Pancreas (tissue), 10 donors: ENCODE measurements at places on chromosomes 5 and 9. TPM values are rescaled to one million over a fixed set of nuclear protein-coding genes. Genes with fewer than 3 reads are reported as not detected.

FAM221B gene
- polyA plus RNA-seq, result not detected

ORM2 gene
- polyA plus RNA-seq, result 0.34 TPM

RNF183 gene
- 1.5 TPM for polyA plus RNA-seq

IFNA1 gene
- not detected for polyA plus RNA-seq

SGCD gene
- polyA plus RNA-seq, result 0.33 TPM

PHF2 gene
- polyA plus RNA-seq, result 17.8 TPM

GRCh38 chr5:60248901-60249300, 355.4 kb upstream of the PDE4D start:
- H3K4me3 ChIP-seq, result no peak overlapping the region
- DNase-seq, result no peak
- H3K27ac ChIP-seq, result no peak overlapping the region
- no peaks in the 10 kb centered on the region for H3K27me3 ChIP-seq
- H3K4me1 ChIP-seq, result no peaks in the 10 kb centered on the region

GRCh38 chr9:127438394-127438793, 12.8 kb downstream of the RPL12 start:
- no peaks in the 10 kb centered on the region for H3K4me1 ChIP-seq
- DNase-seq, result no peak
- peaks cover 40% of the 10 kb centered on the region for H3K36me3 ChIP-seq
- no peak overlapping the region for H3K4me3 ChIP-seq

DNA sequence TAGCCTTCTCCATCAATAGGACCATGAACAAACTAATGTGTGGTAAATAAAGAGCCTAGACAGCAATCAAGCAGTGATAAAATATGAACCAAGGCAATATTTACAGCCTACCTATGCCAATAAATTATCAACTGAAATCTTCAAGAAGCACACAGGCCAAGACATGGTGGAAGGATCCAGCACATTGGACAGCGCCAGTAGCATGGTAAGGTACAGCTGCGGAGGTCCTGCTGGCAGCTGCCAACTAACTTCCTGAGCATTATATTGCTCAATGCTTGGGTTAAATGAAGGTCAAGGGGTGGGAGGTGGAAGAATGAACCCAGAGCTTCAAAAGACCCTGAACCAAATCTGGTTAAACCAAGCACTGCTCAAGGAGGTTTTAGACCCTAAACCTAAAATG, 16.5 kb upstream of the SPDL1 start:
- no peaks in the 10 kb centered on the region for H3K36me3 ChIP-seq
- no peaks in the 10 kb centered on the region for H3K4me1 ChIP-seq
- no peak overlapping the region for H3K27ac ChIP-seq
- H3K4me3 ChIP-seq, result no peak overlapping the region

GRCh38 chr5:132474131-132474723, 16.3 kb downstream of the IRF1 start:
- DNase-seq, result no peak
- no peak overlapping the region for H3K4me3 ChIP-seq
- H3K27ac ChIP-seq, result no peak overlapping the region
- peaks cover 30% of the 10 kb centered on the region for H3K4me1 ChIP-seq
- no peaks in the 10 kb centered on the region for H3K27me3 ChIP-seq
- no peaks in the 10 kb centered on the region for H3K36me3 ChIP-seq

- H3K36me3 ChIP-seq, result no peaks in the 10 kb centered on the region
- no peaks in the 10 kb centered on the region for H3K27me3 ChIP-seq
- H3K27ac ChIP-seq, result peak overlapping the region; percentile 69
- H3K4me3 ChIP-seq, result no peak overlapping the region
- H3K4me1 ChIP-seq, result peaks cover 48% of the 10 kb centered on the region
Measured at GRCh38 chr5:139690064-139690802, 42.1 kb downstream of the CXXC5 start.

- no peaks in the 10 kb centered on the region for H3K36me3 ChIP-seq
- H3K4me3 ChIP-seq, result no peak overlapping the region
- peaks cover 11% of the 10 kb centered on the region for H3K4me1 ChIP-seq
- no peaks in the 10 kb centered on the region for H3K27me3 ChIP-seq
- DNase-seq, result peak; percentile 30
Measured at GRCh38 chr5:150763023-150763769, 4.4 kb upstream of the DCTN4 start.

DNA sequence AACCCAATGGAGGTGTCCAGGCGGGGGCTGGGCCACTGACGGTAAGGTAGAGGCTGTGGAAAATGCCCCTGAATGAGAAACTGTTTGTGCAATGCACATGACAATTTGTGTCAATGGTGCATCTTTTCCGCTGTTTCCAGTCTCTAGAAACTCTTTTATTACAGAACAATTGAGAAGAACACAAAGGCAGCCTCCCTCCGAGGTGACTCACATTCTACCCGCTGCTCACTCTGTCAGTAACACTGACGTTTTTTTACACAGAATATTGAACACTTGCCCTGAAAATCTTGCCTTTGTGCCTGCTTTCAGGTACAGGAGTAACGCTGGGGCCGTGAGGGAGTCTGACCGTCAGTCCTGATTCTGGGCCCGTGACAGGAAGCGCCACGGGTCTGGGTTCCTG, 11.7 kb upstream of the TENT4A start:
- H3K27me3 ChIP-seq, result peaks cover 17% of the 10 kb centered on the region
- DNase-seq, result no peak
- no peak overlapping the region for H3K4me3 ChIP-seq
- no peak overlapping the region for H3K27ac ChIP-seq

- no peak overlapping the region for H3K4me3 ChIP-seq
- no peak overlapping the region for H3K27ac ChIP-seq
- H3K4me1 ChIP-seq, result no peaks in the 10 kb centered on the region
Measured at GRCh38 chr9:134964271-134965055, 46.8 kb upstream of the FCN1 start.

- DNase-seq, result no peak
- no peaks in the 10 kb centered on the region for H3K36me3 ChIP-seq
- H3K4me1 ChIP-seq, result no peaks in the 10 kb centered on the region
- no peak overlapping the region for H3K27ac ChIP-seq
Measured at GRCh38 chr9:2857564-2858198, 13.8 kb upstream of the PUM3 start.

DNA sequence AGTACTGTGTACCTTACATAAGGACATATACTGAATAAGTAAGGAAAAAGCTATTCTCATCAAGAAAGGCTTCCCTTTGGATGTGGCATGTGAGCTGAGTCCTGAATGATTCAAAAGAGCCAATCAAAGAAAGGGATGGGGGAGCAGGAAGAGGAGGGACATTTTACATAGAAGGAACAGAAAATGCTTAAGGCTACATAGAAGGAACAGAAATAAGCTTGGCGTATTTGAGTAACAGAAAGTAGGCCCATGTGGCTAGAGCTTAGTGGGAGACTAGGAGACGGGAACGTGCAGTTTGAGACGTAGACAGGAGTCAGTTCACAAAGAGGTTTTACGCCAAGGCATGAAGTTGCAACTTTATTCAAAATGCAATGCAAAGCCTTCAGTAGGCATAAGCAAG, 126.3 kb downstream of the CEMIP2 start:
- H3K27me3 ChIP-seq, result no peaks in the 10 kb centered on the region
- DNase-seq, result no peak
- no peaks in the 10 kb centered on the region for H3K36me3 ChIP-seq
- no peaks in the 10 kb centered on the region for H3K4me1 ChIP-seq
- H3K4me3 ChIP-seq, result no peak overlapping the region
- no peak overlapping the region for H3K27ac ChIP-seq

- no peaks in the 10 kb centered on the region for H3K36me3 ChIP-seq
- H3K4me3 ChIP-seq, result no peak overlapping the region
- peaks cover 20% of the 10 kb centered on the region for H3K4me1 ChIP-seq
- peak overlapping the region; percentile 43 for H3K27ac ChIP-seq
- no peaks in the 10 kb centered on the region for H3K27me3 ChIP-seq
Measured at GRCh38 chr9:122954253-122954691, 13.5 kb downstream of the RABGAP1 start.

DNA sequence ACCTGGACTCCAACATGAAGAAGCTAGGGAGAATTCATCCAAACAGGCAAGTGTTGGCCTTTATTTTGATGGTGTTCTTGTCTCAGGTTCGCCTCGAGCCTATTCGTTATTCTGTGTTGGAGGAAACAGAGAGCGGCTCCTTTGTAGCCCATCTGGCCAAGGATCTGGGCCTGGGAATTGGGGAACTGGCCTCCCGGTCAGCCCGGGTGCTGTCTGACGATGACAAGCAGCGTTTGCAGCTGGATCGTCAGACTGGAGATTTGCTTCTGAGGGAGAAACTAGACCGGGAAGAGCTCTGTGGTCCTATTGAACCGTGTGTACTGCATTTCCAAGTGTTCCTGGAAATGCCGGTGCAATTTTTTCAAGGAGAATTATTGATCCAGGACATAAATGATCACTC, 367 bp downstream of the PCDHB4 start:
- H3K27ac ChIP-seq, result peak overlapping the region; percentile 3
- H3K4me1 ChIP-seq, result peaks cover 4% of the 10 kb centered on the region
- H3K27me3 ChIP-seq, result no peaks in the 10 kb centered on the region
- no peak for DNase-seq

DNA sequence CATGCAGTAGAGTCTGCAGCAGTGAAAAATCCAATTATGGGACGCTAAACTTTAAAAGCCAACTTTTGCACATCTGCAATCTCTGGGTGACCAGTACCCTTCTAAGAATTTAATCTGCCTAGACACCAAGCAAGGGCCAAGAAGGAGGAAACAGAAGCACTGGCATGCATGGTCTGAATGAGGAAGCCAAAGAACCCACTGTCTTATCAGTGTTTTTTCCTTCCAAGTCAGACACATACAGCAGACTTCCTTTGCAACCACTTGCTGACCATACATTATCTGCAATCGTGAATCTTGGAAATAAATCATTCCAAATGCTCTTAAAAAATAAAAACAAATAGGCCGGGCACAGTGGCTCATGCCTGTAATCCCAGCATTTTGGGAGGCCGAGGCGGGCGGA, 65.9 kb downstream of the DEPDC1B start:
- no peaks in the 10 kb centered on the region for H3K27me3 ChIP-seq
- no peak overlapping the region for H3K27ac ChIP-seq
- no peaks in the 10 kb centered on the region for H3K4me1 ChIP-seq
- DNase-seq, result no peak

DNA sequence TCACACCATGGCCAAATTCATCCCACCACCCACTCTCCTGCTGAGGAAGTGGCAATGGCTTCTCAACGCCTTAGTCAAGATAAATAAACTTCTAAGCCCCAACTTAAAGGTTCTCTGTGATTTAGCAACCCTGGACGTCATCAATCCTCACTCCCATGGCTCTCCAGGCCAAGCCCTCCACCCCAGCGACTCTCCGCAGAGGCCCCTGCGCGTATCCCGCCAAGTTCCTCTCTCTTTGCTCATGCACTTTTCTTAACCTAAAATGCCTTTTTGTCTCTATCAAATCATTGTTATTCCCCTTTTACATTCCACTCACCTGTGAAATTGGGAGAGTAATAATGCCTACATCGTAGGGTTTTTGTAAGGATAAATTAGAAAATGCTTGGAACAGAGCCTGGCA, 88.6 kb downstream of the NRG2 start:
- no peaks in the 10 kb centered on the region for H3K36me3 ChIP-seq
- H3K4me1 ChIP-seq, result no peaks in the 10 kb centered on the region
- DNase-seq, result no peak
- H3K27ac ChIP-seq, result no peak overlapping the region
- H3K27me3 ChIP-seq, result no peaks in the 10 kb centered on the region

- no peaks in the 10 kb centered on the region for H3K36me3 ChIP-seq
- peaks cover 26% of the 10 kb centered on the region for H3K4me1 ChIP-seq
- H3K4me3 ChIP-seq, result no peak overlapping the region
- H3K27ac ChIP-seq, result peak overlapping the region; percentile 74
Measured at GRCh38 chr5:1112596-1113331, 901 bp upstream of the SLC12A7 start.

DNA sequence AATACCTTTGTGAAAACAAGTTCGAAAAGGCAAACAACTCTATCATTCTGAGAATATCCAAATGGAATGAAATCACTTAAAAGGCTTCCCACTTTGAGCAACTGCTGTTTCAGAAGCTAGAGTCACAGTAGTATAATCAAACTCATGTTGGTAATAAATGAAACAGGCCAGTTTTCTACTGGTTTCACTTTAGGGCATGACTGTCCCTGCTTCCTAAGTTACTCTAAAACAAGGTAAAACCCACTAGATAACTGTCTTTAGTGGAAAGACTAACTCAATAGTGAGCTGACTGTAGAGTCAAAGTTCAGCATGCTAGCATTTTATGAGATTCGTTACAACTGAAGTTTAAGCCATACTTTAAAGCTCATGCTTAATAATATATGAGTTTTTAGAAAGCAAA, 6.0 kb downstream of the CDC26 start:
- peaks cover 9% of the 10 kb centered on the region for H3K36me3 ChIP-seq
- H3K27me3 ChIP-seq, result no peaks in the 10 kb centered on the region
- no peaks in the 10 kb centered on the region for H3K4me1 ChIP-seq
- no peak overlapping the region for H3K4me3 ChIP-seq
- no peak overlapping the region for H3K27ac ChIP-seq
- DNase-seq, result no peak

DNA sequence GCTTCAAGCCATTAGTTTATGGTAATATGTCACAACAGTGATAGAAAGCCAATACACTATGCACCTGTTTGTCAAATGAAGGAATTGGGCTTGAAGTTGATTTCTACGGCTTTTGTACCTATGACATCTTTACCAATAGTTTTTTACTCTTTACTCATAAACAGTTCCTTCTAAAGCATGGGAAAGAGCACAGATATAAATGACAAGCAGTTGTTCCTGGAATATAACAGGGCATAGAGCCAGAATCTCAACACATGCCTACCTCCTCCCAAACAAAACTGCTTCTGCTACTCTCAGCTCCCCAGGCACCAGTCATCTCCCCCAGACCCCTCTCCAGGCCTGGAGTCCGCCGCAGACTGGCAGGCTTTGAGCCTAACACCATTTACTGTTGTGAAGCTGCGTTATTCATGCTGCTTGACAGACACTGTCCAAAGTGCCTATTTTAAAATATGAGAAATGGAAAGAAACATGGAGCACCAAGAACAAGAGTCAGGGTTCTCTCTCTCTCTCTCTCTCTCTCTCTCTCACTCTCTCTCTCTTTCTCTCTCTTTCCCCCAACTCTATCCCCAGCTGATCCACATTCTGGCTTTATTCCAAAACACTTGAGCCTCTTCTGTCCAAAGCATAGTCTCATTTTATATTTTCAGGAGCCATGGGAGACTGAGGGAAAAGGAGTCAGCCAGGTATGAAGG, 111.6 kb downstream of the ADRB2 start:
- no peak overlapping the region for H3K4me3 ChIP-seq
- no peaks in the 10 kb centered on the region for H3K36me3 ChIP-seq
- H3K4me1 ChIP-seq, result peaks cover 24% of the 10 kb centered on the region
- no peaks in the 10 kb centered on the region for H3K27me3 ChIP-seq
- no peak overlapping the region for H3K27ac ChIP-seq
- DNase-seq, result peak; percentile 9

DNA sequence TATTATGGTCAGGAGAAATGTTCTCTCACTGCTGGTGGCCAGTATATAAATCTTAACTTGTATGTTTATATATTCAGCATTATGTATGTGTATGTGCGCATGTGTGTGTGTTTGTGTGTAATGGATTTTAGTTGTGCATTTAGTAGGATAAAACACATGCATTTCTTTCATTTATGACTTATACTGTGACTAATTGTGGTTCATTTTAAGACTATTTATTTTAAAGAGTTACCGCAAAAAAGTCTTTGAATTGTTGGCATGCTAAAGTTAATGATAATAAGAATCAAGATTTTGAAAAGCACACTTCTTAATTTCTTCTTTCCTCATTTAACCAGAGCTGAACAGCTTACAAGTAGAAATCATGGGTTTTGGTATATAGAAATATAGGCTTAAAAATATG, 60.9 kb downstream of the RAI14 start:
- H3K36me3 ChIP-seq, result no peaks in the 10 kb centered on the region
- no peak for DNase-seq
- no peak overlapping the region for H3K27ac ChIP-seq
- H3K27me3 ChIP-seq, result no peaks in the 10 kb centered on the region
- no peak overlapping the region for H3K4me3 ChIP-seq

- no peak for DNase-seq
- H3K4me1 ChIP-seq, result no peaks in the 10 kb centered on the region
- no peaks in the 10 kb centered on the region for H3K36me3 ChIP-seq
- no peak overlapping the region for H3K4me3 ChIP-seq
- H3K27me3 ChIP-seq, result no peaks in the 10 kb centered on the region
- H3K27ac ChIP-seq, result no peak overlapping the region
Measured at GRCh38 chr5:118095115-118095514, 893.2 kb downstream of the DTWD2 start.
